ENCODE measurements at places on chromosomes 5 and 9.

GRCh38 chr5:56105511-56106291 is 110.9 kb upstream of the IL6ST start:
- DNase-seq = no peak

DNA sequence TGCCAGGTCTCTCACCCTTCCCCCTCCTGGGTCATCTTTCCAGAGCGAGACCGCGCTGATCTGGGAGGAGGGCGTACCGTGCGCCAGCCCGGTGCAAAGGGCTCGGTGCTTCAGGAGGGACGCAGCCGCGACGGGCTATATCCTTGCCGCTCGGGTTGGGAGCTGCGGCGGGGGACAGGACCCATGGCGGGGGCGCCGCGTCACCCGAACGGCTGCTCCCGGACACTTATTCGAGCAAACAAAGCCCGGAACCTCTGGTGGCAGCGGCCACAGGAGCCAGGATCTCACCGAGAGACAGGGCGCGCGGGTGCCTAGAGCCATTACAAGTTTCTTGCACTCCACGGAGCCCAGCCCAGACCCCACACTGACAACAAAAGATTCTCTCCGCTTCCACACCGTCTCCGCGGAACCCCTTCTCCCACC is 1.3 kb downstream of the SEMA6A start:
- DNase-seq = no peak

DNA sequence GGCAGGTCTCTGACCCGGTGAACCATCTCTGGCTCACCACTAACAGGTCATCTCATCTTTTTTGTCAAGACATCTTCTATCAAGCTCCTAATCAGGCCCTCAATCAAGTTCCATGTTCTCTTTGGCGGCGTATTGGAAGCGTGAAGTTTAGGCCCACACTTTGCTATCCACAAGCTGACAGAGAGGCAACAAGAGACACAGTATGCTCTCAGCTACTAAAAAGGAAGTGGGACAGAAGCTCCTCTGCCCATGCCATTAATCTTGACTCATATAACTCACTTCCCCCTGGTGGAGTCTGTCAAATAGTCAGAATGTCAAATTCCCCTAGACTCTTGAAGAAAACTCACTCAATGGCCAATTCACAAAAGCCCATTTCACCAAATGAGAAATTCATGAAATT is 77.6 kb upstream of the TMC1 start:
- DNase-seq = no peak

DNA sequence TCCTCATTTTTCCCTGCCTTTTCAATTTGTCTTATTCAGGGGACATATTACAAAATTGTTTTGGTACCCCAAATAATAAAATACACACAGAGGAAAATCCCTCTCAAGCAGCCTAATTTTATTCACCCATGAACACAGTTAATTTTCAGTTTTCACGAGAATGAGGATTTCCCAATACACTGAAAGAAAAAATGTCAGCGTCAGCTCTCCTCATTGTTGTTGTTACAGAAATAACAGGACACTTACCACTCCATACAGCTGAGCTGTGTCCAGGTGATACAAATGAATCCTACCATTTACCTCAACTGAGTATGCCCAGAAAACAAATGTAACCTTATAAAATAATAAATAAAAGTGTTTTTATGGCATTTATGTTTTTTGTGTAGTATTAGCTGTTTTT is 144.6 kb upstream of the PCA3 start:
- DNase-seq = no peak

DNA sequence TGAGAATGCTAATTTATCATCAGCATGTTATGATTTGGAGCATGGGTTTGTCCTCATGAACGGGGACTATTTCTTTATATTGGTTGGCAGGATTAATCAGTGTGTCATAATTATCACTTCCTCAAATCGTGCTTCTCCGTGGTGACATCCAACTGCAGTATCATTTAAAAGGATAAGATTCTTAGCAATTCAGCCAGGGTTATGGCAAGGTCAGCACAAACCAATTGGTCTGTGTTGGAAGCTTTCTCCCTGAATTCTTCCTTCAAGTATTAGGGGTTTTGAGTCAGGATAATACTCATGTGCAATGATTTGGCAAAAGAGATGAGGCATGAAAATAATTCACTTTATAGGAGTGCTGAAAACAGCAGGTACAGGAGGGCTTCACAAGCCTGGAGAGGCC is 5.5 kb upstream of the CAMLG start:
- DNase-seq = no peak

GRCh38 chr5:142143878-142144277 is 35.3 kb downstream of the NDFIP1 start:
- DNase-seq = no peak

DNA sequence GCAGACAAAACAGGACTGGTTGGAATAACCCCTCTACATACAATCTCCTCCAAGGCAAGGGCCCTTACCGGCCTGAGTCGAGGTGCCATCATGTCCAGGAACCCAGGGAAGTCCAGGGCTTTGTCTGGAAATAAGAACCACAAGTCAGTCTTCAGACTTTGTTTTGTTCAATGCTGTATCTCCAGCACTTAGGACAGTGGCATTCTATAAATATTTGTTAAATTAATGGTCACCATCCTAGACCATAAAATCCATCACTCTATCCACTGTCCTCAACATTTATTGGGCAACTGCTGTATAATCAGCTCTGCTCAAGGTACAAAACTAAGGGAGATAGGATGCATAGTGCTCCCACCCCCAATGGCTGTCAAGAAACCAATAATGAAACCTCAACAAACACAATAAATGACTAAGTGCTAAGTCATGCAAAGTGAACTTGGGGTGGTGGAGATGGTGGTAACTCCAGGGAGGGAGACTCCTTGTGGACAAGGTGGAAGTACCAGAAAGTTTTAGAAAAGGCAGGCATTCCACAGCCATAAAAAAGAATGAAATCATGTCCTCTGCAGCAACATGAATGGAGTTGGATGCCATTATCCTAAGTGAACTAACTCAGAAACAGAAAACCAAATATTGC is 5.0 kb downstream of the RELL2 start:
- no peak for DNase-seq

GRCh38 chr9:127064335-127064734 is 58.1 kb downstream of the ANGPTL2 start:
- no peak for DNase-seq

- no peak for DNase-seq
Measured at GRCh38 chr9:120625222-120625621, 45.3 kb upstream of the CDK5RAP2 start.

- no peak for DNase-seq
Measured at GRCh38 chr9:69632768-69633167, 39.4 kb downstream of the APBA1 start.

- no peak for DNase-seq
Measured at GRCh38 chr5:23494558-23494957, 12.9 kb upstream of the PRDM9 start.

DNA sequence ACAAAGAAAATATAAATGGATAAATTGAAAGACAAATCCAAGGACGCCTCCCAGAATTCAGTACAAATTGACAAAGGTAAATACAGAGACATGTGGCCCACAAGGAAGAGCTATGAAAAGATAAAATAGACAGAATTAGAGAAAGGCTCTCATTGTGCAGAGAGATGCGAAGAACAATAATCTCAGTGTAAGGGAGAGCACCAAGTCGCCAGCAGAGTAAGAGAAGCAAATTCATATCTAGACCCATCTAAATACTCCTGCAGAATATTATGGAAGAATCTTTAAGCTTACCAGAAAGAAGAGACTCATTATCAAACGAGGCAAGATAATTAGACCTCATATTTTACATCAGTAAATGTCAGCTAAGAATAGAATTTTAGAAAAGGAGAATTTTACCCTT is 101.7 kb upstream of the ITGA1 start:
- DNase-seq = no peak

DNA sequence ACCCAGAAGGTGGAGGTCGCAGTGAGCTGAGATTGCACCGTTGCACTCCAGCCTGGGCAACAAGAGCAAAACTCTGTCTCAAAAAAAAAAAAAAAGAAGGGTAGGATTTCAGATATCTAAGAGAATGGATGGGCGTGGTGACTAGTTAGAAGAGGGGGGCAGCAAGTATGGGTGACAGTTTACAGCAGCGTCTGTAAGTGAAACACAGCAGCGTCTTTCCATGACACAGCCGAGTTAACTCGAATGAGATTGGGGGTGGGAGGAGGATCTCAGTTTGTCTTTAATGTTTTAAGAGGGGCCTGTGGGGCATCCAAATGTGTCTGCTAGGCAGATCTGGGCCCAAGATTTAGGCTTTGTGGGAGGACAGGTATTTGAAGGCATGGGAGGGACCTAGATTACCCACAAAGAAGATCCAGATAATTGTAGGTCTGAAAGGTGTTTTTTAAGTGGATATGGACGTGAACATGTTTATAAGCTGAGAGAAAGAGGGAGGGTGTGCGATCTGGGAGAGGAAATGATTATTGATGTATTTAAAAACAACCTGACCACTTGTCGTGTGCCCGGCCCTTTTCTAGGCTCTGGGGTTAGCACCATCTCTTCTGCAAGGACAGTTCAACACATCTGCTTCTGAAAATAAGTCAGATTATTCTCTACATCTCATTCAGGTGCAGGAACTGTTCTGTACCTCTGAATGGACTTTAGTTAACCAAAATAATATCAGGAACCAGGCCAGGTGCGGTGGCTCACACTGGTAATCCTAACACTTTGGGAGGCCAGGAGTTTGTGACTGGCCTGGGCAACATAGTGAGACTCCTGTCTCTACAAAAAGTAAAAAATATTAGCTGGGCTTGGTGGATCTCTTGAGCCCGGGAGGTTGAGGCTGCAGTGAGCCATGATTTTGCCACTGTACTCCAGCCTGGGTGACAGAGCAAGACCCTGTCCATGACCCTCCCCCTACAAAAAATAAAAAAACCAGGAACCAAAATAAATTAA is 2.5 kb downstream of the CEP78 start:
- DNase-seq = no peak

DNA sequence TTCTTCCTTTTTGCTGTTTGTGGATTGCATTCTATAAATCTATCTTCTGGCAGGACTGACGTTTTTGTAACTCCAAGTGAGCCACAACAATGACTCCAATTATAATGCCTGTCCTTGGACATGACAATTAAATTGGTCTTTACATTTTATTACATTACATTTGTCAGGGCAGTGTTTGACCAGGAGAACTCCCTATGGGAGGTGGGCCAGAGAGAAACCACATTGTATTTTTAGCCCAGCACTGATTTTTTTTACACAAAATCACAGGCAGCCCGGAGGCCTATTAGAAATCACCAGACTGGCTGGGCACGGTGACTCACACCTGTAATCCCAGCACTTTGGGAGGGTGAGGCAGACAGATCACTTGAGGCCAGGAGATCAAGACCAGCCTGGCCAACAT is 99.1 kb upstream of the SMC5 start:
- no peak for DNase-seq

- no peak for DNase-seq
Measured at GRCh38 chr5:55149308-55149795, 10.6 kb upstream of the GPX8 start.

DNA sequence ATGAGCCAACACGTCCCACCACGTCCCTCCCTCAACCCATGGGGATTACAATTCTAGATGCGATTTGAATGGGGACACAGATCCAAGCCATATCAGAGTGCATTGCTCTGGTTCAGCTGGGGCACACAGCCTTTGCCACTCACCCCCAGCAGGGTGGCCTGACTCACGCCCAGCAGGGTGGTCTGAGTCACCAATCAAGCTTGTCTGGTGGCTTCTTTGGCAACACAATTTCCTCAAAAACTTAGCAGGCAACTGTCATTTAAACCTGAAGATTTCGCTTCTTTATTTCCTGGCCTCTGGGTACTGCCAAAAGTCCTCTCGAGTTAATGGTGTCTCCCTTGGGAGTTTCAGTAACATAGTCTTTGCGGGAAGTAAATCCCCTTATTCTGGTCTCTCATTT is 16.3 kb upstream of the SEMA5A start:
- DNase-seq = no peak

DNA sequence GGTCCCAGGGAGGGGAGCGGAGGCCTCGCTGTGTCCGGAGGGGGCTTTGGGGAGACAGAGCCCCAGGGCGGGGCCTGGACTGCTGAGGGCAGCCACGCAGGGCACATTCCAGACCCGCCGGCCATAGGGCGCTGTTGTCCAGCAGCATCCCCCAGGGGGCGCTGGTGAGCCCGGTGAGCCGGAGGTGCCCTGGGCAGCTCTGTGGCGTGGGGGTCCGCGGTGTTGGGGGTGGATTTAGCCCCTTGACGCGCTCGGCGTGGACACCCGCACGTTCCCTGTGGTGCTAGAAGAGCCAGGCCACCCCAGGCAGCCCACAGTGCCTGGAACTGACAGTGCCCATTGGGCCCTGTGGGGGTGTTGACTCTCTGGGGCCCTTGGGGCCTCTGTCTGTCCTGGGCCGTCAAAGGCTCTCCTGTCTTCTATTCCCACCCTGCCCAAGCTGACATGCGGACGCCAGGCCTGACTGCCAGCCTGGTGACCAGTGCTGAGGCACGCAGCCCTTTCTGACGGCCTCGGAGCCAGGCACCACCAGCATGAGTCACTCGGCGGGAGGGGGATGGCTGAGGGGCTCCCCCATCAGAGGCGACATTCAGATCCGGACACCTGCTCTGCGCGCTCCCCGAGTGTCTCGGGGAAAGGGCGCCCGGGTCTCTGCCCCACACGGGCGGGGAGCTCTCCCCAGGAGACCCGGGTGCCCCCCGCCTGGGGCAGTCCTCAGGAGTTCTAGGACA is 23.9 kb downstream of the TPPP start:
- DNase-seq = no peak

- DNase-seq = no peak
Measured at GRCh38 chr5:83026930-83027687, 50.1 kb downstream of the TMEM167A start.

GRCh38 chr9:35962126-35962906 is 4.4 kb upstream of the OR2S2 start:
- no peak for DNase-seq

DNA sequence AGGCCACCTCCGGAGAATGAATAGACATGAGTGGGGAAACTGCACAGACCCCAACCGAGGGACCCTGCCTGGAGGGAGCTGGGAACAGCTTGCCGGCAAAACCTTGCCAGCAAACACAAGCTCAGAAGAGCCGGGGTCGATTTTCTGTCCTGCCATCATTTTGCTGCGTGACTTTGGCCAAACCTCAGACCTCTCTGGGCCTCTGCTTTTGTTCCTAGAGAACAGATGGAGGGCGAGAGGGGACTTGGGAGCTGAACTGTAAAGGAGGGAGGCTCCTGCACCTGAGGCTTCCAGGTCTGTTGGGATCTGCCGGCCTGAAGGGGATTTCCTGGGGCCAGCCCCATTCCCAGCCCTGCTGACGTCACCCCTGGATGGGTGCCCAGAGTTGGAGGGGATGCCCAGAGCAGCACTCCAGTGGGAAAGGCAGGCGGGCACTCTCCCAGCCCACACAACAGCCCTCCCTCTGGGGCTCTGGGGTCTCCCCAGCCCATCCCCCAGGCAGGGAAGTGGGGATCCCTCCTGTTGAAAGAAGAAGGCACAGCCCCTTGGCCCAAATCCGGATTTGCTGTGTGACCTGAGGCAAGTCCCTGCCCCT is 40.4 kb upstream of the SYNPO start:
- DNase-seq = no peak

GRCh38 chr5:137515238-137515637 is 16.1 kb upstream of the SPOCK1 start:
- no peak for DNase-seq

GRCh38 chr9:114678795-114679194 is 3.2 kb downstream of the TEX48 start:
- no peak for DNase-seq

- no peak for DNase-seq
Measured at GRCh38 chr9:68869022-68869421, 144.9 kb downstream of the PRKACG start.
